ENCODE measurements at places on chromosomes 4 and X.

DNA sequence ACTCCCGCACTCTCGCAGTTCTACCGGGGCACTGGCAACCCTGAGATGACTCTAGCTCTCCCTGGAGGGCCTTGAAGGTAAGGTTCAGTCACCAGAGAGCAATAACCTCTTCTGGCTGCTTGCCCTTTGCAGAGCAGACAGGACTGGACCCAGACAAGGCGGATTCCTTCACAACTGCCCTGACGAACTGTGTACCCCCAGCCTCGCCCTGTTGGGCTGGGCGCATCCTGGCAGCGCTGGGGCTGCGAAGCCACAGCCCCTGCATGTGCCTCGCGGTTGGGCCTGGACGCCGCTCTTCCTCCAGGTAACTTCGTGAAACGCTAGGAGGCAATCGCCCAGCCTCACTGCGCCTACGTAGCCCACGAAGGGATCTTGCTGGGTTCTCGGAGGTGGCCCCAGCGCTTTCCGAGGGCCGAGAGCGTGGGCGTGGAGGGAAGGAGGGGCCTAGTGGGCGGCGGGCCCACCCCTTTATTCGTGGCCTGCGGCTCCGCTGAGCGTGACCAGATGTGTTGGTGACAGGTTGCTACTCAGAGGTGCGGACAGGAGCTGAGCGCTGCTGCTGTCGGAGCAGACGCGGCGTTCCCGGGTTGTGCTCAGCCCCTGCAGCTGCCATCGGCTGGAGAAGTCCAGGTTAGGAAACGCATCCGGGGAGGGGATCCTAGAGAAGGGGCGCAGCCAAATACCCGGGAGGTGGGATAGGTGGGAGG is 1.9 kb upstream of the MAMLD1 start:
- DNase-seq: no peak

DNA sequence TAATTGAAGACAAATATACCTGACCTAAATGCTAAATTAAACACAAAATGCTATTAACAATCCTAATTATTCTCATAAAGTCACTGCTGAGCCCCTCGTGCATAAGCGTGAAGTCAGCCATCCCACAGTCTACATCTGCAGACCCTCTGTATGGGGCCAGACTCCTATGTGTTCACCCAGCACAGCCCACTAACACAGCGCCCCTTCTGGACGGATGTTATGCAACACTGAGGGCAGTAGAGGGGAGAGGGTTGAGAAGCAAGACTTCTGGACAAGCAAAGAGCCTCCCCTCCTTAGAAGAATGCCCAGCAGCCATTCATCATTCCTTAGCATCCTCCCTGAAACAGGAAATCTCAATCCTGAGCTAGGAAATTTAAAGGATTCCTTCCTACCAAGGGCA is 7.9 kb downstream of the TRPC3 start:
- no peak for DNase-seq

DNA sequence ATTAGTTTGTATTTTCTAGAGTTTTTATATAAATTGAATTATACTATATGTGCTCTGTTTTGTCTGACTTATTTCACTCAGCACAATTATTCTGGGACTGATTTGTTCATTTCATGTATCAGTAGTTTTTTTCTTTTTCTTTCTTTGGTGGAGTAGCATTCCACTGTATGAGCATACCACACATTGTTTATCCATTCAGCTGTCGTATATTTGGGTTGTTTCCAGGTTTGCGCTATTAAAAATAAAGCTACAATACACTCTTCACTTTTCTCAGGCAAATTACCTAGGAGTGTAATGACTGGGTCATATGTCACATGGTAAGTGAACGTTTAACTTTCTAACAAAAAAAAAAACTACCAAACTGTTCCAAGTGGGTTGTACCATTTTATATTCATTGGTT is 9.6 kb upstream of the OTUD4 start:
- no peak for DNase-seq

DNA sequence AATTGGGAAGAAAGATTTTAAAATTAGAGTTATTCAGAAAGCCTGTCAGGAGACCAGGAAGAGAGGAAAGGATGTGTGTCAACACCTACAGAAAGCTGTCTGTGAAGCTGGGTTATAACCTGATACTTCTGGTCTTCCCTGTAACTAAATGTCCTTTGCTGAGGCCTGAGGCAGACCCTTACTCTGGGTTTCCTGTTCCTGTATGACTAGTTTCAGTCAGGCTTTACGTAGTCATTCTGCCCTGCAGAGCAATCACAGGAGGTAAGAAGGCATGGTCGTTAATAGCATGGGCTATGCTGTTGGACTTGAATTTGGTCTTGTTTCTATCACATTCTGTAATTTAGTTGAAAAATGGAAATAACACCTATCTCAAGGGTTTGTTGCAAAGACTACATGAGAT is 110.5 kb upstream of the IGFBP7 start:
- no peak for DNase-seq

- DNase-seq: no peak
Observed at GRCh38 chrX:137684591-137684990, 118.7 kb downstream of the ZIC3 start.

GRCh38 chr4:114694770-114695169 is 96.2 kb downstream of the UGT8 start:
- DNase-seq: no peak

DNA sequence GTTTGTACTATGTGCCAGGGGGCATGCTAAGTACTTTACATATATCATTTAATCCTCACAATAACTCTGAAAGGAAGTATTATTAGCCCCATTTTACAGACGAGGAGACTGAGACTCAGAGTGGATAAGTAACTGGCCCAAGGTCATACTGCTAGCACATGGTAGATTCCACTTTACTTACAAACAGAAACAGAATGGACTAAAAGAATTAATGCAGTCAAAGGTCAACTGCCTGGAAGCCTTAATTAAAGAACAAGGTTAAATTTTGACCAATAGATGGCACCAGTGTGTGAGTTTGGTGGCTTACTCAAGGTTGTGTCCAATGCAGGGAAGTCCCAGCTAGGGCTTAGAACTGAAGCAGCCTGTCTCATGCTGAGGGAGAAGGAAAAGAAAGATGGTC is 4.7 kb downstream of the RIPPLY1 start:
- no peak for DNase-seq

GRCh38 chr4:131551306-131551705 is 1597.8 kb upstream of the PCDH10 start:
- DNase-seq: no peak

- no peak for DNase-seq
Observed at GRCh38 chr4:94801016-94801415, 43.3 kb downstream of the BMPR1B start.

- DNase-seq: no peak
Observed at GRCh38 chr4:76028350-76028765, 5.1 kb upstream of the CXCL10 start.

Data from GF-D8 (cell line).